ENCODE measurements at places on chromosomes 2 and 18.

- DNase-seq, result no peak
Observed at GRCh38 chr2:241505781-241506201, 2.6 kb downstream of the STK25 start.

GRCh38 chr2:197453914-197454398 is 604 bp downstream of the COQ10B start:
- DNase-seq, result no peak

- no peak for DNase-seq
Observed at GRCh38 chr2:170340693-170341068, 162.7 kb downstream of the MYO3B start.

- no peak for DNase-seq
Observed at GRCh38 chr18:22831441-22831904, 101.7 kb upstream of the RBBP8 start.

DNA sequence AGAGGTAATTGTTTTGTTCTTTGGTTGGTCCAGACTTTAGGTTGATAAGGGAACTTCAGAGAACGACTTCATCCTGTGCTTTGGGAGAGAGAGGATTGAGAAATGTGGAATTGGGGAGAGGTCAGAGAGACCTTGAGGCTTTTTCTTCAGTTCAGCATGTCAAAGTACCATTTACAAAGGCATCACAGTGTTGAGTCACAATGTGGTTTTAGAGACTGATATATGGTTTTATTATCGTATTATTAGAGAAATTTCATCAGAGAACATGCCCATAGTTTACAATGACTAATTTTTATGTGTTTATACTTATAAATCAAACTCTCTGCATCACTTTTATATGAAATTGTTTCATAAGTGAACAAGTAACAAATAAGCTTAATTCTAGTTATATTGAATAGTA is 626.6 kb downstream of the DSC3 start:
- no peak for DNase-seq

DNA sequence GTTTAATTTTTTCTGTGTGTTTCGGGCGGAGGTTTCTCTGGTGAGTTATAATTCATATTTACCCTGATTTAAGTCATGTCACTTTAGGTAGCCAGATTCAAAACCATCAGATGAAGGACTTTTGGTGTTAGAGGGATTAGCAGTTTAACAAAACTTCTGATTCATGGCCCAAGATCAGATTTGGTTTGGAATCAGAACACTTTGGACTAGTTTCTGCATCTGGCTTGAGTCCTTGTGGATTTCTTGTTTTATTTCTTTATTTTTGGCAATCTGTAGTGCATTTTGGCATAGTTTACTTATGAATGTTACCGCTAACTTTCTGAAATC is 3.5 kb downstream of the NEDD4L start:
- DNase-seq, result no peak

Measured in activated T-cell treated with anti-CD3 and anti-CD28 coated beads for 4 hours (primary cell).